ENCODE measurements at places on chromosomes 5 and 9.
A peak's percentile ranks its signal among the peaks of the same experiment; 100 is the strongest.

GRCh38 chr9:90569511-90569910, 73.1 kb downstream of the DIRAS2 start:
- DNase-seq, result no peak

GRCh38 chr5:180332051-180332517, 21.1 kb downstream of the GFPT2 start:
- DNase-seq, result no peak

- DNase-seq, result no peak
Observed at GRCh38 chr9:91778031-91778430, 172.0 kb downstream of the ROR2 start.

- DNase-seq, result no peak
Observed at GRCh38 chr9:128505414-128505765, 871 bp downstream of the GLE1 start.

GRCh38 chr9:131609099-131609830, 63.9 kb downstream of the PRRT1B start:
- DNase-seq, result no peak

DNA sequence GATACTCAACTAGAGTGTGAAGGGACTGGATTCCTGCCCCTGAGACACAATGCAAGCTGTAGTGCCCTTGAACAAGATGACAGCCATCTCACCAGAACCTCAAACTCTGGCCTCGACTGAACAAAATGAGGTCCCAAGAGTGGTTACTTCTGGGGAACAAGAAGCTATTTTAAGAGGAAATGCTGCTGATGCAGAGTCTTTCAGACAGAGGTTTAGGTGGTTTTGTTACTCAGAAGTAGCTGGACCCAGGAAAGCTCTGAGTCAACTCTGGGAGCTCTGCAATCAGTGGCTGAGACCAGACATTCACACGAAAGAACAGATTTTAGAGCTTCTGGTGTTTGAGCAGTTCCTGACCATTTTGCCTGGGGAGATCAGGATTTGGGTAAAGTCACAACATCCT, 2.4 kb downstream of the ZNF483 start:
- no peak for DNase-seq

- DNase-seq, result no peak
Observed at GRCh38 chr9:134356496-134357470, 30.5 kb downstream of the RXRA start.

DNA sequence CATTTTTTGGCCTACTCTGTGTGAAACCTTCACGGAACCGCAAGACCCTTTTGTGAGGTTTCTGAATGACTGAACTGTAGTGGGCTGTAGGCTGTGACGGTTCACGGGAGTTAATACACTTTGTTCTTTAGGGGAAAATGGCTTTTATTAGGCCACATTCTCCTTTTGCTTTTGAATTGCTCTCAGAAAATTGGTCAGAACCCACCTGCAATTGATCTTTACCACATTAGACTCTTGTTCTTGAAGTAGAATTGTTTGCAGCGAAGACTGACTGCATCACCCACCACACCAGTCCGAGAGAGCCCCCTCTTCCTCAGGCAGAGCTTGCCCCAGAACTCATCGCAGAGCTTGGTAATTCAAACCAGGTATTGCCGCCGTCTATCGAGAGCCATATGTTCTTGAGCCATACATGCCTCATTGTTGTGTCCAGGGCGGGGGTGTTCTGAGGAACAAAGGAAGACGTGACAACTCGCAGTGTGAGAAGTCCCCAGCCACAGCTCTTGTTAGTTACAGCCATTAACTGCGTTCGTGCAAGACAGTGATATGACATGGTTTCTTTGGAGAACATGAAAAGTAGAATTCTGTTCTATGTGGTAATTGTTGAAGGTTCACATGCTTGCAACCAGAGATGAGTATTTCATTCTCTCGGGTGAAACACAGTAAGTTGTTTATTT, 166.4 kb upstream of the OTULINL start:
- no peak for DNase-seq

DNA sequence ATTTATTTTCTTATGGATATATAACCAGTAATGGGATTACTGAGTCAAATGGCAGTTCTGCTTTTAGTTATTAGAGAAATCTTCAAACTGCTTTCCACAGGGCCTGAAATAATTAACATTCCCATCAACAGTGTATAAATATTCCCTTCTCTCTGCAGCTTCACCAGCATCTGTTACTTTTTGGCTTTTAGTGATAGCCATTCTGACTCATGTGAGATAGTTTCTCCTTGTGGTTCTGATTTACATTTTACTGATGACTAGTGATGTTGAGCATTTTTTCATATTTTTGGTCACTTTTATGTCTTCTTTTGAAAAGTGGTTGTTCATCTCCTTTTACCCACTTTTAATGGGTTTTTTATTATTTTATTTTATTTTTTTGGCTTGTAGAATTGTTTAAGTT, 1290.3 kb upstream of the CDH9 start:
- no peak for DNase-seq

DNA sequence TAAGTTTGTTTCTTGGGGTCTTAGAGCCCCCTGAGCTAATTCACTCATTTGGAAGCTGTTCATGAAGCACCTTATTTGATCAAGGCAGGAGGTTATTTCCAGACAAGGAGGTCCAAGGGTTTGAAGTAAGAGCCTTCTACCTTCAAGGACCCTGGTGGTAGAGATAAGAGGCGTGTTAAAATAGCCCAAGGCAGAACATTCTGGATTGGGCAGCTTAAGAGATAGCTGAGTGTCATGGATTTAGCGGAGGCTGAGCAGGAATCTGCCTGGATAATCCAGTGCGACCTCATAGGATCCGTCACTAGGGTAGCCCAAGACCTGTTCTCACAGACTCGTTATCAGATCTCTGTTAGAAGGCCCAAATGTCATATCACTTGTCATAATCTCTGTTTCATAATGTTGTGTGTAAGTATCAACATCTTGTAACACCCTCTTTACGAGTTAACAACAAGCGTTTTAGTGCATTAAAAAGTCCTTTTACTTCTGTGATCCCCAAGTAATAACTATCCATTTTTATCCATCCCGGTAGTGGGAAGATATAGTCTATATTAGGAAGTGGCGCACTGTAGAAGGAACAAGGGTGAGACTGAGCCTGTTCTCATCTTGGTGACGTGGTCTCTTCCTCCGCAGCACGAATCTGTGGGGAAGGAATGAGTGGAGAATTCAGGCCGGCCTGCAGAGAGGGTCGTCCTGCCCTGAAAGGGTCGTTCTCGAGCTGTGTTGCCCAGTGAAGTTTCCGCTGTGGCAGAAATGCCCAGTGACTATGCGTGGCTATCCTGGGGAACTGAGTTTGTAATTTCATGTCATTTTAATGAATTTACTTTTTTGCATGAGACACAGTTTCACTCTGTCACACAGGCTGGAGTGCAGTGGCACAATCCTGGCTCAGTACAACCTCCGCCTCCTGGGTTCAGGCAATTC, 28.8 kb downstream of the SLC25A25 start:
- peak; percentile 66 for DNase-seq

DNA sequence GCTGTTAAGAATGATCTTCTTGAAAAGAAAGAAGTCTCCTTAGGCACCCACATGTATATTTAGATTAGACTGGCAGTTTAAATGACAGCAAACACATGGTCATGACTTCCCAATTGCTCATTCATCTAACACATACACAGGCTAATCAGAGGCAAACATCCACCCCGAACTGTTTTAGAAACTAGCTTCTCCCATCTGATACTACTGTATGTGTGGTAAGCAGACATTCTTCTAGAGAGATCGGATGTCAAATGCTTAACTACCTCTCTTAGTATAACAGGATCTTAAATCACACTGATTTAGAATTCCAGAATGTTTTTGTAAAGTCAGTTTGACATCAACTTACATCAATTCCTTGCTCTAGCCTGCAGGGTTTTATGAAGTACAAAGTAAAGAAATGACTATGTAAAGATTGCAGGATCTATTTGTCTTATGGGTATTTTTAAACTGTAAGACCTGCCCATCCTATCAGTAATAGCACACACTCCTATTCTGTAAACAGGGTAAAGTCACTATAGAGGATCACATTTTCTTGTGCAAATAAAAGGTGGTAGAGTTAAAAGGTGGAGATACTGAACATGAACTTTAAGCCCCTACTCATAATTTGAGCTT, 239.7 kb downstream of the MLLT3 start:
- DNase-seq, result no peak

GRCh38 chr9:113990975-113991471, 87.1 kb downstream of the AMBP start:
- DNase-seq, result no peak

DNA sequence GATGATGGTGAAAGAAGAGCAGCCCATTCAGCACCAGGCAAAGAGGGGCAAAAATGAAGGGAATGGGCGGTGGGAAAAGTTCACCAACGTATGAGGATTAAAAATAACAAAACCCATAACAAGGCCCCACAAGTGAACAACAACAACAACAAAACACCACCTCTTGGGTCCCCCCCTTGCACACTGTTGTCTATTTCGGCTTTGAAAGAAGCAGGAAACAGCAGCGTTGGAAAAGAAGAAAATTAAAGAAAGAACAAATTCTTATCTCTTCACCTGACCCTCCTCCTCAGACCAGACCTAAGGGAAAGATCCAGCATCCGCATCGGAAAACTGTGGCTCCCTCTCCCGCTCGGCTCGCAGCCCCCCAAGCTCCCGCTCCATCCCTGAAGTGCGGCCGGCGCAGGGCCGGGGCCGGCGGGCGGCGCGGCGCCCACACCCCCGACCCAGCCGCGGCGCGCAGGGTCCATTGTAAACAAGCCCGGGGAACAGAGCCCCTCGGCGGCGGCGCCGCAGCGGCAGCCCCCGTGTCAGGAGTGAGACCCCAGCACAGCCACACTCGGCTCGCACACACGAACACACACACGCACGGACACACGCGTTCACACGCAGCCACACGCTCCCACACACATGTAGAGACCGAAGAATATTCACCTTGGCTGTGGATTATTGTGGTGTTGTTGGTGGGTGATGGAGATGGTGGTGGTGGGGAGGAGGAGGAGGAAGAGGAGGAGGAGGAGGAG, 535 bp downstream of the RFX3 start:
- no peak for DNase-seq

GRCh38 chr9:113795811-113796392, 80.2 kb upstream of the ZNF618 start:
- DNase-seq, result no peak

DNA sequence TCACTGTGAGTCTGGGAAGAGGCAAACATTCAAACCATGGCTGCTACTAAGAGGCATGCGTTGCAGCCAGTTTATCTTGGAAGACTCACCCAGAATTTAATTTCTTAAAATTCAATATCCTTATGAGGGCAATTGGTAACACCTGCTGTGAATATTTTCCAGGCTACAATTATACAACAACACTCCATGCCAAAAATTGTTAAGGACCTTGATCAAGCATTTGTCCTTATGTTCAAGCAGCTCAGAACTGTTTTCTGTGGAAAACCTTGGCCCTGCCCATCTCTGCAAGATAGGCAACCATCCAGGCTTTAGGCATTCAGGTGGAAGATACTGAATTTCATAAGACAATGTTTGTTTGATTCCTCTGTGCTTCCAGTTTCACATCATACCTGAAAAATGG, 327.8 kb downstream of the FBXL7 start:
- no peak for DNase-seq

- DNase-seq, result no peak
Observed at GRCh38 chr5:131230406-131230805, 33.4 kb upstream of the CDC42SE2 start.

DNA sequence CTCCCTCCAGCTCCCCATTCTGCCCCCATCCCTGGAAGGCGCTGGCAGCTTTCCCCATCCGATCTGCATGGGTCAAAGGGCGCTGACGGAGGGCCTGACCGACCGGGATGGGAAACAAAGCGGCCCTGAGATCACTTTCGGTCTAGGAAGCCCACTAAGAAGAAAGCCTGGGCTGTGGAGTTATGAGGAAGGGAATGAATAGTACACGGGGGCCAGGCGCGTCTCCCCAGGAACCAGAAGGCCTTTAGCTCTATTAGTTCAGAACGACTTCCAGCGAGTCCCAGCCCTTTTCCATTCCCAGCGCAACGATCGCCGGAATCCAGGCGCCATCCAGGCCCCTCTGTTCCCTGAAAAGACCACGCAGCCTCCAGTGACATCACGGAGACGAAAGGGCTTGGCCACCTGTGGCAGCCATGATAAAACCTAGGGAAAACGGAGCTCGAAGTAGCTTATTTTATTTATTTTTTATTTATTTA, 70.1 kb upstream of the CCDC180 start:
- DNase-seq, result no peak

DNA sequence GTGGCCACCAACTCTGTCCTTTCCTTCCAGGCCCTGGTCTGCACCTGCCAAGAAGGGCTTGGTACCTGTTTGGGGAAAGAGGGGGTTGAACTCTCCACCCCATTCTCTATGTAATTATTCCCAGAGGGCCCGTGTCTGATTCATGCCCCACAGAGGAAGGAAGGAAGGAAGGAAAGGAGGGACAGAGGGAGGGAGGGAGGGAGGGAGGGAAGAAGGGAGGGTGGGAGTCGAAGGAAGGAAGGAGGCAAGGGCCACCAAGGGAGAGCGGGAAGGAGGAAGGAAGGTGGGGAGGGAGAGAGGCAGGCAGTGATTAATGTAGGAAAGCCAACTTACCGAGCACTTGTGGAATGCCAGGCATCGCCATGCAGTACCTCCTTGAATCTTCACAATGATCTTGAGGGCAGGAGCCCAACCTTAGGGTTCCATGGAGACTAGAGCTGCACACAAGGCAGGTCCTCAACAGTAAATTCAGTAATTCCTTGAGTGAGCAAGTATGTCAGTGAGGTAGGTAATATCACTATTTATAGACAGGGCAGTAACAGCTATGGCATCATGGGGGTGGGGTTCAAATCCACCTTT, 75.8 kb downstream of the FGF18 start:
- DNase-seq, result no peak

DNA sequence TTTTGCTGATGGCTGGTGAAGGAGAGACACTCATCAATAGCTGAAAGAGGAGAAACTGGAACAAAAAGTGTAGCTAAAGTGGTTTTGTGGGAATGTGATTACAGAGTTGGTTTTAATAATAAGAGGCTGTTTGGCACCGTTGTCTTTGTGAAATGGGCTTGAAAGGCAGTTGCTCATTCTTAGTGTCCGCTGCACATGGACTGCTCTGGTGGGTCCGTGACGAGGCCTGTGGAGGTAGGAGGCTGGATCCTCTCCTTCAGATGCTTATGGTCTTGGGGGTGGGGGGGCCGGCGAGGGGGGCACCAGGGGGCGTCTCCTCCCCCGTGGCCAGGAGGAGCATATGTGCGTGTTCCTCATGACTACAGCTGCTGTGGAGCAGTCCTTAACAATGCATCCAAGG, 29.8 kb downstream of the FUBP3 start:
- DNase-seq, result no peak

DNA sequence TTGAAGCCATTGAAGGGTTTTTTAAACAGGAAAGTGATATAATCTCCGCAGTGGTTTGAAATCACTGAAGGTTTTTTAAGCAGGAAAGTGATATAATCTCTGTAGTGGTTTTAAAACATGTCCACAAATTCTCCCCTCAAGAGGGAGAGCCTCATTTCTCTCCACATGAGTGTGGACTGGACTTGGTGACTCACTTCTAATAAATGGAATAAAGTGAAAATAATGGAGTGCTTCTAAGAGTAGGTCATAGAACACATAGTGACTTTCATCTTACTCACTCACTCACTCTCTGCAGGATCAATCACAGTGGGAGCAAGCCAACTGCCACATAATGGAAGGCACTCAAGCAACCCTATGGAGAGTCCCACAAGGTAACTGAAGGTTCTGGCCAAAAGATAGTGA, 12.0 kb downstream of the CTNNAL1 start:
- DNase-seq, result no peak

GRCh38 chr9:87464110-87464991, 33.3 kb upstream of the DAPK1 start:
- DNase-seq, result no peak

Data from D721Med (cell line).